Activated effector memory CD4-positive, alpha-beta T cell treated with anti-CD3 and anti-CD28 coated beads, Interleukin-2, amount 50 U/mL, for 16 hours (primary cell): ENCODE measurements at places on chromosomes 1 and 21.

GRCh38 chr1:226738421-226738994, 574 bp downstream of the ITPKB start:
- DNase-seq, result peak; percentile 79

DNA sequence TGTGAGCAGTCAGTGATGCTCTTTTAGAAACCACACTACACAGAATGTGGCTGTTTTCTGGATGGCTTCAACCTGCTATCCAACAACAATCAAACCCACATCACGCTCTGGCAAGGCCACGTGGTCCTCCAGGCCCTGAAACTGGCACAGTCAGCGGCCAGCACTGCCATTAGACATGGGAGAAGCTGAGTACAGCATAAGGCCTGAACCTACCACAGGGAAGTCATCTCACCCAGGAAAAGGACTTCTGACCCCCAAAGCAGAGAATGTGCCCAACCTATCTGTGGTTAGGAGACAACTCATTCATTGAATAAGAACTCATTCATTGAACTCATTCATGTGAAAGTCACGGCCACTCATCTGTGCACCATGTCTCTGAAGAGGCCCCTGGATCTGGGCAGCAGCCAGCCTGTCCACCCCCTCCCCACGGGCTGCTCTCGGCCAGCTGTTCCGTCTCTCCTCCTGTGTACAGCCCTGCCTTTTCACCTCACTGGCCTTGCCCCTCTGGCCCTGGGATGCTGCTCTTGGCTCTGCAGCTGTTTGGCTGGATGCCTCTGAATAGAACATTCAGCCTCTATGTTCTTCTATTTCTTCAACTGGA, 41.1 kb downstream of the C1orf198 start:
- no peak for DNase-seq

- DNase-seq, result no peak
Observed at GRCh38 chr1:226417350-226417749, 9.5 kb upstream of the PARP1 start.

DNA sequence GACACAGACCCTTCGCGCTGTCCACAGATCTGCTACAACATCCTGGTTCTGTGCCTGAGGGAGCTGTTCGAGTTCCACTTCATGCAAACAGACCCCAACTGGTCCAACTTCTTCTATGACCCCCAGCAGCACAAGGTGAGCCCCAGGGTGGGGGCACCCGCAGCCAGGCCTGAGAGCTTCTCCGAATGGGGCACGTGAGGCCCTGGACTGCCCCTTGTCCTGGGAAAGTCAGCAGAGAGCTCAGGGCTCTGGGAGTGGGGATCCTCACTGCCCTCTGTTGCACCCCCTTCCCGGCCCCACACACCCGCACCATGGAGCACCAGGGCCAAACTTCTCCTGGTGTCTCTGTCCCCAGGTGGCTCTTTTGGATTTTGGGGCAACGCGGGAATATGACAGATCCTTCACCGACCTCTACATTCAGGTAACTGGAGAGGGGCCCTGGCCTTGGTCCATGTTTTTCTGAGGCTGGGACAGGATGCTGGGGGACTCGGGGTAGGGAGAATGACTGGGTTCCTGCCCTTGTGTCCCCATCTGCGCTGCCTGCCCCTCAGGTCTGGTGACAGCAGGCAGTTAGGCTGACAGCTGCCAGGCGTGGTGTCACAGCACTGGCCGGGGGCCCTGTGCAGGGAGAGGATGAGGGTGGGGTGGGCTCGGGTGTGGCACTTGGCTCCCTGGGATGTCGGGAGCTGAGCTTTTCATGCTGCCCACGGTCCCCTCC, 44.6 kb downstream of the COQ8A start:
- peak; percentile 57 for DNase-seq

DNA sequence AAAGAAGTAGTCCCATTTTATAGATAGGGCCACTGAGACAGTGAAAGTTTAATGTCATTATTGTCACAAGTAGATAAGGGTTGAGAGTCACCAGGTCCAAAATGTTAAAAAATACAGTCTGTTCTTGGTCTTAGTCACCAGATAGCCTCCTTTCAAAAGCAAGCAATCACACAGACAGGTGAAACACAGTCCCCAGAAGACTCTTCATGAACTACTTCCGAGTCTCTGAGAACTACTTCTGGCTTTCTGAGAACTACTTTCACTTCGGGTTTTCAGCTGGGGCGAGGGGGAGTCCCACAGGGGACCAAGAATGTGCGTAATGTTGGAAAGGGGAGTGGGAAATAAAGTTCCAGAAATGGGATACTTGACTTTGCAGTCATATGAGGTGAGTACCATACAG, 143.2 kb downstream of the HHIPL2 start:
- no peak for DNase-seq

- no peak for DNase-seq
Observed at GRCh38 chr1:239896980-239897379, 194.7 kb upstream of the FMN2 start.

- no peak for DNase-seq
Observed at GRCh38 chr1:13935336-13935735, 235.3 kb downstream of the PRDM2 start.

DNA sequence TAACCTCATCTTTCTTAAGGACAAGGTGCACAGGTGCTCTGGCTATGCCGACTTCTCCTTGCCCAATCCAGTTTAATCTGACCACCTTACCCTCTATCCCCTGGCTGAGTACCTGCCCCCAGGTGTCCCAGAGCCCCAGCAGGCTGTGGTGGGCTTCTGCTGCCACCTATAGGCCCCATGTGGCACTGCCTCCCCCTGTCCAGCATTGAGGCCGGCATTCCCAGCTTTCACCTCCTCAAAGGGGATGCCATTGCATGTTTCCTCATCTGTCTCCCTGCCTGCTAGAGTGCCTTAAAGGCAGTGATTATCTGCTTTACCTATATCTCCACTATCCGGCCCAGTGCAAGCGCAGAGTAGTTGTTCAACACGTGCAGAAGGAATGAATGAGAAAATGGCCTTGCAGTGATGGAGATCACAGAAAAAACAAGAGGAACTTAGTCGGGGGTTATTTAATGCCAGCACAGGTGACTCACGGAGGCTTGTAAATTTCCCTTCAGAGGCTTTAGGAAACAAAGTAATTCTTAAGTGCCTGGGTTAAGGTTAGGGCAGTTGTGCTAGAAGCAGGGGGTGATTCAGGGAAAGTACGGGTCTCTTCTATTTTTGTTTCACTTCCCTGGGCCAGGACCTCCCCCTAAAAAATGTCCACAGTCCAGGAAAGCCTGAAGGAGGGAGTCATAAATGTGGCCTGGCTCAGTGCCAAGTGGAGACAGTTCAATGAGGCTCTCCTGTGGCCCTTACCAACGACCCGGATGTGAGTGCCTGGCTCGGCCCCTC, 131.8 kb upstream of the NGF start:
- peak; percentile 65 for DNase-seq

DNA sequence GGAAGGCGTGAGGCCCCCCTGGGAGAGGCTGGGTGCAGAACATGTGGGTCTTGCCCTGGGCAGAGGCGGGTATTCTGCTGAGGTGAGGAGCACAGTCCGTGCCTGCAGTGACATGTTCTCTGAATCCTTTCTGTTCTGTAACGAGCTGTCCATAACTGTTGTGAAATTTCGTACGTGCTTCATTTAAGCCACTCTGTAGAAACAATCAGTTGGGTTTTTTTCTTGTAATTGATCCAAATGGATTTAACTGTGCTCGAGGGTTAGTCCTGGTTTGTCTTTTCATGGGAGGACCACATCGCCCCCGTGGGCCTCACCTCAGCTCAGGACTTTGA, 45.4 kb upstream of the DIP2A start:
- no peak for DNase-seq

GRCh38 chr1:23356471-23357137, 12.5 kb upstream of the HNRNPR start:
- no peak for DNase-seq

- no peak for DNase-seq
Observed at GRCh38 chr1:229440851-229441537, 7.1 kb upstream of the ACTA1 start.

GRCh38 chr1:170254371-170254770, 108.6 kb downstream of the NTMT2 start:
- no peak for DNase-seq

DNA sequence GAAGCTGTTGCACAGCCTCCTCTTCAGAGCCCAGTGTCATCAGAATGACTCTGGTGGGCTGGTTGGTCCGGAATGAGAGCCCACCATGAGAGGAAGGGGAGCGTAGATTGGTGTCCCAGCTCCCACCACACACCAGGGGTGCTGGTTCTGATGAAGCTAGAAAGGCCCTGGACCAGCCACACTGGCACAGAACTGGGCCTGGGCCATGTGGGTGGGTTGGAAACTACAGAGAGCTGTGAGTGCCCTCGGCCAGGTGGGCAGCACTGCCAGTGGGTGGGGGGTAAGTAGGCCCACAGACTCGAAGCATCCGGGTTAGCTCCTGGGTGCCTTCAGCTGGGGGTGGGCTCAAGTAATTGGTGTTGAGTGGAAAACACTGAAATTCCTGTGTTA, 11.6 kb upstream of the TFF1 start:
- no peak for DNase-seq

GRCh38 chr1:229694053-229694693, 68.1 kb downstream of the URB2 start:
- DNase-seq, result no peak

- peak; percentile 70 for DNase-seq
Observed at GRCh38 chr1:35707601-35708440, 10.9 kb downstream of the C1orf216 start.

- no peak for DNase-seq
Observed at GRCh38 chr1:218273762-218274479, 11.2 kb upstream of the RRP15 start.
